Gastroesophageal sphincter (tissue), 4 donors: ENCODE measurements at places on chromosomes 1 and 21. TPM values are rescaled to one million over a fixed set of nuclear protein-coding genes. Genes with fewer than 3 reads are reported as not detected.
A peak's percentile ranks its signal among the peaks of the same experiment; 100 is the strongest.

TRABD2B gene
- total RNA-seq: 2.6 TPM

DNA sequence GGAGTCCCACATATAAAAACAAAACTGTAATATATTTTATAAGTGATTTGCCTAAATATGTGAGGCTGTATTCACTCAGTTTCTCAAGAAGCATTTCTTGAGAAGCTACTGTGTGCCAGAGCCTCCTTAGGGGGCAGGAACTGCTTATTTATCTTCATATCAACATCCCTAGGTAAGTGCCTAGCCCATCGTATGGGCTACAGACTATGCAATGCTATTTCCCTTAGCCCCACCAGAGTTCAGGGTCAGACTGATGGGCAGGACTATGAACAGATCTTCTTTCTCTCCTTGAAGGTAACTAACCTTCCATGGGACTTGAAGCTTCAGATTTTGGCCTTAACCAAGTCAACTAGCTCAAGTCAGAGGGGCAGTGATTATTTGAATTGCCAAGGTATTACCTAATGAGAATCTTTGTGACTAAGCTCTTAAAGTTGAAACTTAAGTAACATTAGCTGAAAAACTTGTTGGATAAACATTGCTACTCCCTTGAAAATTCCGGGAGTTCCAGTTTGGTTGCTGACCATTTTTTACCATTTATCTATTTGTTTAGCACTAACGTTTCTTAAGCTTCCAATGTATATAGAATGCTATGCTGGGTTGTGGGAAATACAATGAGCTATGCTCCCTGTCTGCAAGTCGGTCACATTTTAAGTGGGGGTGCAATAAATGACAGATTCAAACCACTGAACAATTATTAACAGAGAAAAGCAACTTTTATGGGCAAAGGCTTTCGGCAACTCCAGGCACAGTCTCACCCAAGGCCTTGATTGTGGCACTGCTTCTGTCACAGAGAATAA is 85.2 kb downstream of the GPR88 start:
- peak; percentile 40 for ATAC-seq

DNA sequence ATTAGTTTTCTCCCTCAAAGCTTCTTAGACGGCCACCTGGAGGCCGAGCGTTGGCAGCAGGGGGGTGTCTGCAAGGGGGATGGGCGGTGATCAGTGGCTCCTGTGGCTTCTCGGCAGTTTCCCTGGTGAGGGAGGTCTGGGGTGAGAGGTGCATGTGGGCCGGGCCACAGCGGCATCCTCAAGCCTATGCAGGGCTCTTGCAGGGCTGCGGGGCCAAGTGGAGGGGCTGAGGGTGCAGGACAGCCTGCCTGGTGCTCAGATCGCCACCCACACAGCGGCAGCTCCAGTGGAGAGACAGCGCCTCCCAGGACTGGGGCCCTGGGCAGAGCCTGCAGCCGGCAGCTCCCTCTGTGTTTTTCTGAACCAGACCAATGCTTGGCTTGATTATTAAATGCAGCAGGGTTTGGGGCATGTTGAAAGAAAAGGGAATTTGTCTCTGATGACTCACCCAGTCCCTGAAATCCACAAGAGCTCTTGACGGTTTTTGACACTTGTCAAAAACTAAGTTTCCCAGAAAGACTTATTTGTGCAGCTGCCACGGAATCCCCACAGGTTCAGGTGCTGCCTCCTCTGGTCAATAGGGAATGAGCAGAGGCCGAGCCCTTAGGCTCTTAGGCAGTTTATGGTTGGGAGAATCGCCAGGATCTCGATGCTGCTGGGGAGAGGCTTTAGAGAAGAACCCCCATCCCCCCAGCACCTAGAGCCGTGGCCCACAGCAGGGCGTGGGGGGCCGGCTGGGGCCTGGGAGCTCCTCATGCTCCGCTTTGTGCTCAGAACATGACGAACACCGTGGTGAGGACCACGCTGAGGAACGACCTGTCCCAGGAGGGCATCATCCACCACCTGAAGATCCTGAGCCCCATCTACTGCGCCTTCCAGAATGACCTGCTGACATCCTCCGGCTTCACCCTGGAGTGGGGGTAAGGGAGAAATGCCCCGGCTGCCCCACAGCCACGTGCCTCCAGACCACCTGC is 54.7 kb downstream of the UMODL1 start:
- ATAC-seq: no peak

UBXN10 gene
- total RNA-seq: 27.9 TPM

KCNE2 gene
- total RNA-seq: not detected

DNA sequence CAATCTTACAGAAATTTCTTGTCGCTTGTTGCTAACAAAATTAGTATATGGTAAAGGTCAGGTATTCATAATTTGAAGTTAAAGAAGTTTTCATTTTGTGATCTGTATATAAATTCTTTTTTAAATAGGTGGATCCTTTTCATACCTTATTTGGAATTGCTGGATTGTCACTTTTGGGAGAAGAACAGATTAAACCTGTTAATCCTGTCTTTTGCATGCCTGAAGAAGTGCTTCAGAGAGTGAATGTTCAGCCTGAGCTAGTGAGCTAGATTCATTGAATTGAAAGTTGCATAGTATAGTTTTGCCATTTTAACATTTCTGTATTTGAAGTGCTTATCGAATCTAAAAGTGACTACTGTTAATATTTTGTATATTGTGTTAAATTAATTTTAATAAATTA is 2.3 kb upstream of the MSH4 start:
- no peak for ATAC-seq
